ENCODE measurements at places on chromosomes 13 and 19. TPM values are rescaled to one million over a fixed set of nuclear protein-coding genes. Genes with fewer than 3 reads are reported as not detected.

GRCh38 chr19:7337380-7338194 is 11.2 kb upstream of the ARHGEF18 start:
- peak; percentile 87 for DNase-seq

DNA sequence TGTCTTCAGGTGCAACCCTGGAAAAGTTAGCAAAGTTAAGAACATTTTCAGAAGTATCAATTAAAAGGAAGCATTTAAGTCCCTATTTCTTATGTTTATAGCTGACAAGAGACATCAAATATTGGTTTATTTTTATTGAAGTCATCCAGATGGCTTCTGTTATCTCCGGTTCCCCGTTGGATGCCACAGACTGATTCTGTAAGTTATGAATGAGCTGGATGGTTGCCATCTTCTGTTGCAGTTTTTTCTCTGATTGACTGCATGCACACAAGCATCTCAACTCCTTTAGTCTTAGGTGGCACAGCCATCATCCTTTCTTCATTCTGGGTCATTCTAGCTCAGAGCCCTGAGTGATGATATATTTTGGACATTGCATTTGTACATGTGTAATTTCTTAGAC is 10.6 kb upstream of the OXGR1 start:
- DNase-seq = no peak

DNA sequence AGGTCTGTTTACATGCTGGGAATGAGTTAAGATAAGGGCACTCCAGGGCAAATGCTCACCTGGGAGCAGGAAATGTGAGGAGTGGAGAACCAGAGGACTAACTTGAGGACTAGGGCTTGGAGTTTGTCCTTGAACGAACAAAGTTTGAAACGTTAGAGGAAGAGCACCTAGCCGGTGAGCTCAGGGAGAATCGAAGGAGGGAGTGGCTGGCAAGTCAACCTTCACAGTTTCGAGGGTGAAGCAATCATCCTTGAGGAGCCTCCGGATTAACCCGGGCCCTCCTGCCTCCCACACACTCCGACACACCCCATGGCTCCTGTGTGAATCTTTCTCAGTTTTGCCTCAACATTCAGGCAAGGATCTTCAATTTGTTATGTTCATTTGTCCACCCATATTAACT is 58.6 kb downstream of the LMO7 start:
- no peak for DNase-seq

DNA sequence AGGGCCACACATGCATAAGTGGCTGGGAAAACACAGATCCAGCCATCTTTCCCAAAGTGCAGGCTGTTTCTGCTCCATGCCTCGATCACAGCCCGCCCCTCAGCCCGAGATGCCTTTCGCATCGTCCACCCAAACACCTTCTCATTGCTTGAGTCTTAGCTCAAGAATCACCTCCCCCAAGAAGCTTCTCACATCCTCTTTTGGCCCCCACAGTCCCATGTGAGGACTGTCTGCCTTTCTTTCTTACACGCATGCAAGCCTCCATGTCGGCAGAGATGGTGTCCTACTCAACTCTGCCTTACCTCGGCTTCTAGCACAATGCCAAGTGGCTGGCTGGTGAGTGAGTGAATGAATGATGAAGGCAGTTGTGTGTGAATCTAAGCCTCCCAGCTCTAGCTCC is 18.1 kb upstream of the GSX1 start:
- DNase-seq = no peak

- no peak for DNase-seq
Measured at GRCh38 chr13:46831588-46832194, 34.7 kb upstream of the ESD start.

GRCh38 chr19:38142176-38143035 is 81.6 kb downstream of the DPF1 start:
- no peak for DNase-seq

GRCh38 chr13:48843630-48844380 is 131.9 kb upstream of the FNDC3A start:
- DNase-seq = no peak

GRCh38 chr19:40314656-40315055 is 29.5 kb upstream of the AKT2 start:
- DNase-seq = no peak

GRCh38 chr19:17755977-17756670 is 4.8 kb downstream of the FCHO1 start:
- DNase-seq = peak; percentile 90

DNA sequence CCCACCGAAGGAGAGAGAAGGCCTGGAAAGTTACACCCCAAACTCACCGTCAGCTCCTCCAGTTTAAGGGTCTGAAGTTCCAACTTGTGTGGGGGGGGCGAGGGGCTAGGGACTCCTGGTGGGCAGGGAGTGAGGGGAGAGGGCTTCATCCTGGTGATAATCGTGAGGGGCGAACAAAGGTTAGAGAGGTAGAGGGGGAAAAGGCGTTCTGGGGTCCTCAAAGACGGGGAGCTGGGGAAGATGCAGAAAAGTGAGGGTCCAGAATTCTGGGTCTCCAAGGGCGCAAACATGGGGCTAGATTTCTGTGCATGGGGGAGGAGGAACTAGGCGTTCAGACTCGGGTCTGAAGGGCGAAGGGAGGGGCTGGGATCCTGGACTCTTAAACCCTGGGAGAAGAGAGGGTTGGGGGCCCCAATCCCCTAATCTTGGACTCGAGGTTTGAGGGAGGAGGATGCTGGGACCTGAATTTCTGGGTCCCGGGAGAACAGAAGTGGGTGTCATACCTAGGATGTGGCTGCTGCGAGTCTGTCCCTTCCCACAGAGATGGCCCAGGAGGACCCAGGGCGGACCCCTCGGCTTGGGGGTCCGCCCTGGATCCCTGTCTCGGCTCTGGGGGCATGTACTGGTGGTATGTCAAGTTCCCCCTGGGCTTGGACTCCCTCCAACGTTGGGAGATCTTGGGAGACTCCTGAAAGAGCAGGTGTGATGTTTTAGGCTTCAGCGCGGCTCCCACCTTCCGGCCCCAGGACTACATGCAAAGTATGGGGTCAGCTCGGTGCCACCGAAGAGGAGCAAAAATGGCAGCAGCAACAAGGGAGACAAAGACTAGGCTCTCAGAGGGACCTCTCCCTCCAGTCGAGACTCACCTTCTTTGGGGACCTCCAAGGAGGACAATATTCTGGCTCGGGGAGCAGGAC is 4.5 kb downstream of the MAMSTR start:
- DNase-seq = no peak

- peak; percentile 88 for DNase-seq
Measured at GRCh38 chr13:99658261-99658991, 157.2 kb downstream of the TM9SF2 start.

GRCh38 chr19:52115526-52116053 is 20.0 kb upstream of the ZNF841 start:
- no peak for DNase-seq

DNA sequence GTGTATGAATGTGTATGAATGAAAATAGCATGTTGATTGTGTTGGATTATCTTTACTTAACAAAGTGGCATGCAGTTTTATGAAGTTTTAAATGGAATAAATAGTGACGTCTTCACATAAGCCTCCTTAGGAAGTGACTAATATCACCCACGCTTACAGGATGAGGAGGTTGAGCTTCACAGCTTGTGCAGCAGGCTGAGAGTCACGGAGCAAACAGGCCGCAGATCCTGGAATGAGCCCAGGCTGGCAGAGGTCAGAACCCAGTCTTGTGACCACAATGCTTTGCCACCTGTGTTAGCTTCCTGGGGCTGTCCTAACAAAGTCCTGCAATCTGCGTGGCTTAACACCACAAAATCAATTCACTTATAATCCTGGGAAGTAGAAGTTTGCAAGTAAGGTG is 20.8 kb downstream of the LAIR2 start:
- no peak for DNase-seq

DNA sequence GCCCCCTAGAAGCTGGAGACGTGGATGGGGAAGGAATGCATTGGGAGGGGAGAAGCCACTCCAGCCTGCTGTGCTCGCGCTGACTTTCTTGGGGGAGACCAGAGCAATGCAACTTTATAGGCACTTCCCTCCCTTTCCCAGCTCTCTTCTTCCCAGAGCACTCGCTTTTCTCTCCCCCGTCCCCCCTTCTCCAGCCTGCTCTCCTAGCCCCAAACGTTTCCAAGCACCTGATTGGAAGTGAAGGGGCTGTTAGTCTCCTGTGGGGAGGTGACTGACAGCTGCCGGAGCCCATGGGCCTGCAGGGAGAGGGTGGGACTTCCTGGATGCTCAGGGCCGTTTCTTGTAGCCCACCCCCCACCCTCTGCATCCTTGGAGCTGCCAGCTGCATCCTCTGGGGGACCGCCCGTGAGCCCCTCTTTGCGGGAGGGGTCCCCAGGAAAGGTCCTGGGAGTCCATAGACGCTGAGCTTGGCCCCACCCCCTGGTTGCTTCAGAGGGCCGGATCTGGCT is 2.5 kb downstream of the HDGFL2 start:
- no peak for DNase-seq

DNA sequence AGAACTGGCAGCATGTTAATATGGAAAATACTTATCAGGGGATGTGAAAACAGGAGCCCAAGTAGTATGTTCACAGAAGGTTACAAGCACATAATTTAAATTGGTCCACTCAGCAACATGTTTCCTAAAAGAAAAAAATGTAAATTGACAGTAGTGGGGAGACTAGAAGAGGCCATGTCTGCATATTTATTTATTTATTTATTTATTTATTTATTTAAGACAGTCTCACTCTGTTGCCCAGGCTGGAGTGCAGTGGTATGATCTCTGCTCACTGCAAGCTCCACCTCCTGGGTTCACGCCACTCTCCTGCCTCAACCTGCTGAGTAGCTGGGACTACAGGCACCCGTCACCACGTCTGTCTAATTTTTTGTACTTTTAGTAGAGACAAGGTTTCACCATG is 13.7 kb upstream of the ZNF8 start:
- no peak for DNase-seq

DNA sequence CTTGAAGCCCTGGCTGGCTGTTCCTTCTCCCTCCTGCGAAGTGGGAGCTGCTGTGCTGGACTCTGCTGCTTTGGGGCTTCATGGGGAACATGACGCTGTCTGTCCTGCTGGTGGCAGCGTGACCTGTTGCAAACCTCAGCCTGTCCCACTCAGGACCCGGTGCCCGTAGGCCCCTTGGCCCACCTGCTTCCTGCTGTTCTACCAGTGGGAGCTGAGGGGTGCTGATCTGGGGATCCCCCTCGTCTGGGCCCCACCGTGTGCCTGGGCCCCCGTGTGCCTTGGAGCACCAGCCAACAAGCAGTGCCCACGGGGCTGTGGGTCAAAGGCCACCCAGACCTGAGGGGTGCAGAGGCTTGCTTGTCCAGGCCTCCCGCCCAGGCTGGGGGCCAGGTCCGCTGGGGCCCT is 5.3 kb downstream of the SPPL2B start:
- no peak for DNase-seq

- no peak for DNase-seq
Measured at GRCh38 chr19:47446534-47447469, 24.9 kb downstream of the SLC8A2 start.

DNA sequence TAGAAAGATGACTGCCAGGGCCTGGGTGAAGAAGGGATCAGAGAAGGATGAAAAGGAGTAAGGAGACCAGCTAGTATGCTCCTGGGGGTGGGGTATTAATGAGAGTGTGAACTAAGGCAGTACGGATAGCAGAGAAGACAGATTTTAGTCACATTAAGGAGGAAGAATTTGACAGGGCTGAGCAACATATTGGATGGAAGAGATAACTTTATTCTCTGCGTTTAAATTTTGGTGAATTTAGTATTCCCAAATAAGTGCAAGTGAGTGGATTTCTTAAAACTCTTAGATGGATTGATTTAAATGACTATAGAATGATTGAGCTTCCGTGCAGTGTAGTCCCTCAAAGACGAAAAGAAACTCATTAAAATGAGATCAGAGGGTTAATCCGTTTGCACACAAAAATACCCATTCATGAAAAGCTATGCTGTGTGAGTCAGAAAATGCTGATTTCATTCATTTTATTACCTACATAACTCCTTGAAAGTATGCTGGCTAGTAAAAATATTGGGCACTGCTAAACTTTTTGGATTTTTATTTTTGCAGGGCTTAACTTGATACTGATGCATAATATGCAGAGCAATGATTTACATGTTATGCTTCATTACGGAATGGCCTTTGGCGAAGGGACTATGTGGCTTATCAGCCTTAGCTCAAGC is 54.1 kb downstream of the WDFY2 start:
- no peak for DNase-seq

DNA sequence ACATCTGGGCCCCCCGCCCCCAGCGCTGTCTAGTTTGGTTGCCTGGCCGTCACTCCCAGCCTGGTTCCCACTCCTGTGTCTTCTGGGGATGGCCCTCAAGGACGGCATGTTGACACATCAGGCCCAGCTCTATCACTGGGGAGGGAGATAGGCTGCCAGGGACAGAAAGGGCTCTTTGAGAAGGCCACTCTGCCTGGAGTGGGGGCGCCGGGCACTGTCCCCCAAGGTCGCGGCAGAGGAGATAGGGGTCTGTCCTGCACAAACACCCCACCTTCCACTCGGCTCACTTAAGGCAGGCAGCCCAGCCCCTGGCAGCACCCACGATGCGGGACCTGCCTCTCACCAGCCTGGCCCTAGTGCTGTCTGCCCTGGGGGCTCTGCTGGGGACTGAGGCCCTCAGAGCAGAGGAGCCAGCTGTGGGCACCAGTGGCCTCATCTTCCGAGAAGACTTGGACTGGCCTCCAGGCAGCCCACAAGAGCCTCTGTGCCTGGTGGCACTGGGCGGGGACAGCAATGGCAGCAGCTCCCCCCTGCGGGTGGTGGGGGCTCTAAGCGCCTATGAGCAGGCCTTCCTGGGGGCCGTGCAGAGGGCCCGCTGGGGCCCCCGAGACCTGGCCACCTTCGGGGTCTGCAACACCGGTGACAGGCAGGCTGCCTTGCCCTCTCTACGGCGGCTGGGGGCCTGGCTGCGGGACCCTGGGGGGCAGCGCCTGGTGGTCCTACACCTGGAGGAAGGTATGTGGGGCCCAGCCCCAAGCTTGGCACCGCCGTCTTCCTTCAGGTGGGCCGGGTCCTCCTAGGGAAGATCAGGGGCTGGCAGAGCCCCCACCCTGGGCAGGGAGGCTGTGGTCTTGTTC is at the start of gene AMH:
TSS of gene AMH (plus strand) at position 314 of the 857 bp plus-strand sequence. CDS start at position 324, 10 bp downstream.
- no peak for DNase-seq

GRCh38 chr19:53824134-53824611 is at the start of gene NLRP12:
Gene NLRP12, minus strand, starts transcription at chr19:53824314. Its CDS starts 140 bp downstream, at chr19:53824174.
- peak; percentile 86 for DNase-seq

DNA sequence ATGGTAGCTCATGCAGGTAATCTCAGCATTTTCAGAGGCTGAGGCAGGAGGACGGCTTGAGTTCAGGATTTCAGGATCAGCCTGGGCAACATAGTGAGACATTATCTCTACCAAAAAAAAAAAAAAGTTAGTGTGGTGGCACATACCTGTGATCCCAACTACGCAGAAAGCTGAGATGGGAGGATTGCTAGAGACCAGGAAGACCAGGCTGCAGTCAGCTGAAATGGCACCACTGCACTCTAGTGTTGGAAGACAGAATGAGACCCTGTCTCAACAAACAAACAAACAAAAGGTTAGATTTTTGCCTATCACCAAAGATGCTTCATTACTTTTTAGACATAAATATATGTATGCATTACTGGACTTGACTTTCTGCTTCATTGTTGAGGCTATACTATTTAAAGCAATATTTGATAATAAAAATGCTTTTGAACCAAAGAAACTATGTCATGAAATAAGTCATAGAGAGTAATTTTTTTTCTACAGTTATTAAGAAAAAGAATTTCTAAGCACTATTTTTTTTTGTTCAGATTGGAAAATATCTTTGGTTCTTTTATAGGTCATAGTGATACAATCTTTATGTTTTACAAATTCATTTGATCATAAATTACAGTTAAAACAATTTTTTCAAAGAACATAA is 1180.1 kb upstream of the ATXN8OS start:
- no peak for DNase-seq

- no peak for DNase-seq
Measured at GRCh38 chr19:395467-395866, 13.5 kb downstream of the C2CD4C start.

The ZNF793 gene
- total RNA-seq = 8.5 TPM

The USE1 gene
- total RNA-seq = 19.3 TPM

The VMAC gene
- 13.7 TPM for total RNA-seq

The PRTN3 gene
- 9.6 TPM for total RNA-seq

The MAST1 gene
- total RNA-seq = 0.33 TPM

The SMIM44 gene
- not detected for total RNA-seq

Data from spleen (tissue), 13 donors.